ENCODE measurements at places on chromosomes 1 and 21.

DNA sequence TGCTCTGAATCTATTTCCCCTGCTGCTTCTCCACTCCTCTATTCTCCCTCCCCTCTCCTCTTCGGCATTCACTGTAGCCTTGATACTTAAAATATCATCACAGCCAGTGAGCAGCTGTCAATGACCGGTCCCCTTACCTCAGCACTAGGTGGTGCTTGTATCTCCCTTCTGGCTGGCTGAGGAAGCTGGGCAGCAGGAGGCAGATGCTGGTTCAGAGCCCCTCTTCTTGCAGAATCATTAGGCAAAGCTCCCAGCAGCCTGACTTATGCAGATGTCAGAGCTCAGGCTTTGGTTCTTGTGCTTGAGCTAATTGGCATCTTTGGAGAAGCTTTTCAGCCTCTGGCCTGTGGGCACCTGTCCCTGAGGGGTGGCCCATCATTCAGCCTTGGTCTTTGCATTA is 31.9 kb upstream of the KCNA2 start:
- DNase-seq, result no peak

DNA sequence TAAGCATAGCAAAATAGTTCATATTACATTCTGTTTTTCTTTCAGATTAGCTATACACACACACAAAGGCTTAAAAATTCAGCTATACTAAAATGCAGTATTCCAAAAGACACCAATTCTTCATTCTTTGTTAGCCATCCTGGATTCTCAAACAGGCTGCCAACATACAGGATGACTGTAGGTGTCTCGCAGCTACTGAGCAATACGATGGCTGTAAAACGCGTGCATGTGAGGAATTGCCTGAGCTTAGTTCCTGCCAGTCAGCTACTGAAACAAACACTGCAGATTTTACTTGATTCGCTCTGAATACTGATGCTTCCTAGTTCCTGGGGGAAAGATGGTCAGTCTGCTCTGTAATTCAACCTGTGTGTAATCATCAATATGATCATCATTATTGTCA is 24.7 kb upstream of the HMGN1 start:
- DNase-seq, result no peak

GRCh38 chr21:28207436-28208173 is 785.1 kb downstream of the LTN1 start:
- DNase-seq, result no peak

DNA sequence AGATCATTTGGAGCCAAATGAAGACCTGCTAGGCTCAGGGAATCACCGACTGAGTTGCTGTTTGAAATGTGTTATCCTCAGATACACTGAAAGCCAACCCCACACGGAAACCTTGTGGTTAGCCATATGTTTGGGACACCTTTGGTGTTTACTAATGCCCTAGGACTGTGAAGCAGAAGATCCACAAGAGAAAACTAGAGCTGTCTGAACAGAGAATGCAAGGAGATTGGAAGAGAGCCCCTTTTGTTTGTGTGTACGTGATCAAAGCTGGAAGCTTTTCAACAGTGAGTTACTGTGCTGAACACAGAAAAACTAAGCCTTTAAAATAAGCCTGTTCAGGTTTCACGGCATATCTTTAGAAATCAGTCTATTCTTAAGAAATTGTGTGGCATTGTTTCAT is 908.2 kb upstream of the ADGRL2 start:
- no peak for DNase-seq

DNA sequence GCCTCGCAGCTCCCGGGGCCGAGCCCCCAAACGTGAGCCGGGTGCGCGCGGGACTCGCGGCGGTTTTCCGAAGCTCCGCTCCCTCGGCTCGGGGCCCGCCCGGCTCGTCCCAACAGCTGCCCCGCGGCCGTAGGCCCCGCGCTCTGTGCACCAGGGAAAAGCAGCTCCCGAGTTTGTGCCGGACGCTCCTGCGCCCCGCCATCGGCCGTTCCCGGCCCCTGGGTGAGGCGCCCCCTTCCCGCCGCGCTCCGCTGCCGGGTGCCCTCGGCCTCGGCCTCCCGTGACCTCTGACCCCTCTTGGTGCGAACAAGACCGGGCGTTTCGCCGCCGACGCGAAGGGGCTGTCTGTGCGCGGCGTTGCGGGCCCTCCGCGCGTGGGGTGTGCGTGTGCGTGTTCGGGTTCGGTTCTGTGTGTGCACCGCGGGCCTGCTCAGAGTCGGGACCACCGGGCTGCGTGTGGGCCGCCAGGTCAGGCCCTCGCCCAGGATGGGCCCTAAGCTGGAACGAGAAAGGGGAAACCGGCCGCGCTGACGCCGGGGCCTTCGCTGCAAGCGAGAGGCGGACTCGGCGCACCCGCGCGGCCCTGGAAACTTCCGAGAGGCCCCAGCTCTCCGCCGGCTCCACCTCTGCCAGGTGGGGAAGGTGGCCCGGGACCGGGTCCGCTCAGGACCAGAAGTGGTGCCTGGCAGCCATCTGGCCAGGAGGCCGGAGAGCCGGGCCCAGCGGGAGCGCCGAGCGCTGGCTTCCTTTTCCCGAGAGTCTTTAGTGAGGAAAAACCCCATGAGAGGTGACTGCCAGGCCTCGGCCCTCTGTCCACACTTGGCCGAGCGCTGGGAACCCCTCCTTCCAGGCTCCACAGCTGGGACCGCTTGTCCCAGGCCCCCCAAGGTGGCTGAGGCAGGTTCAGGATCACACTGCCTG is 1.9 kb downstream of the PRDM16 start:
- DNase-seq, result no peak

GRCh38 chr1:151405187-151405951 is 6.0 kb downstream of the PSMB4 start:
- DNase-seq, result no peak

DNA sequence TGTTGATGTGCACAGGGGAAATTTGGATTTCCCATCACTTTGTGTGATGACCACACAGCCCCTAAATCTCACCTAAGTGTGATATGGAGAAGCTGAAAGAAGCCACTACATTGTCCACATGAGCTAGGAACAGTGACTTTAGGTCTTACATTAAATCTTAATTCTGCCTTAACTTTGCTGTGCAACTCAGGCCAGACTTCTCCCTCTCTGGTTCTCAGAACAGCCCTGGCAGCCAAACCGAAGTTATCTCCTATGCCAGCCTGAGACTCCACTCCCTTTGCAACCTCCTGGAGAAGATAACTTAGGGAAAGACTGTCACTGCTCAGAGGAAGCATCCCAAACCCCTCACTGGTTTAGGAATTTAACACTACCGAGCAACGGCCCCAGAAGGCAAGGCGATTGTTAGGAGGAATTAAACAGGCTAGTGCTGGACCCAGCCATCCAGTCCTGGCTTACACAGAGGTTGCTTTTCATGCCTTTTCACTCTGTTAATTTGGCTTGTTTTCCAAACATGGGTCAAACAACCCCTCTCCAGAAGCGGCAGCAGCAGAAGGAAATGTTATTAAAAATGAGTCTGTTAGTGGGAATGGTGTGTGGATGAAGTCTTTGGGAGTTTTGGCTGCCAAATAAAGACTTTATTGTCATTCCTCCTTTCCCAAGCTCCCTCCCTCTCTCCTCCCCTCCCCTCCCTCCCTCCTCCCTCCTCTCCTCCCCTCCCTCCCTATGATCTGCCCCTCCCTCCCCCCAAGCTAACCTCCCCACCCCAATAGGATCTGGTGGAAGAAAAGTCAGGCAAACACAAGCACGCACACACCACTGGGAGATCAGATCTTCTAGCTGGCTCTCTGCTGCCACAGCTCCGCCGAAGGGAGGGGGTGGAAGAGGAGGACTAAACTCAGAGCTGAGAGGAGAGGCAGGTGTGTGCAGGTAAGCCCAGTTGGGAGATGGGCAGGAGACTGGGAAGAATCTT is at the start of gene PRELP:
Gene PRELP, plus strand, starts transcription at position 795 of the 970 bp plus-strand sequence. CDS start 7,379 bp downstream, outside the sequence.
- DNase-seq, result no peak
